ENCODE measurements at places on chromosomes 5 and 9.

DNA sequence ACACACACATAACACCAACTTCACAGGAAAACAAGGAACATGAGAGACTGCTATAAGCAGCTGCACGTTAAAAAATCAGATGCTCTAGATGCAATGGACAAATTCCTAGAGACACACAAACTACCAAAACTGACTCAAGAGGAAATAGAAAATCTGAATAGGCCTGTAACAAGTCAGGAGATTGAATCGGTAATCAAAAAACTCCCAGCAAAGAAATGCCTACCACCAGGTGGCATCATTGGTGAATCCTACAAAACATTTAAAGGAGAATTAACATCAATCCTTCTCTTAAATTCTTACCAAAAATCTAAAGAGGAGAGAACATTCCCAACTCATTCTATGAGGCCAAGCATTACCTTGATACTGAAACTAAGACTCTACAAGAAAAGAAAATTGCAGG is 54.9 kb downstream of the NDST1 start:
- no peak for DNase-seq

DNA sequence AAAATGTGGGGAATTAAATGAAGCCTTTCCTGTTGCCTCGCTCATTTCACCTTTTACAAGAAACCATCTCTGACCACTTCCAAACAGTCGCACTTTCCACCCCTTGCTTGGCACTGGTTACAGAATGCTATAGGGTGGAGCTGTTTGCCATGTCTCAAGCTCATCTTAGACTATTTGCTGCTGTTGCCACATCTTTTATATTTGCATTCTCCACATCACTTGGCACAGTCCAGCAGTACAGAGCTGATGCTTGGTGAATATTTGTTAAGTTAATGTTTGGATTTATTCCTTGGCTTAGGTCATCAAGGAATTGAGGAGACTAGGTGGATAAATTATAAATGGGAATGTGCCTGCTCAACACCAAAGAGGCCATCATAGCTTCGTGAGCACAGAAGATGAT is 53.2 kb downstream of the GNA14 start:
- DNase-seq: no peak

DNA sequence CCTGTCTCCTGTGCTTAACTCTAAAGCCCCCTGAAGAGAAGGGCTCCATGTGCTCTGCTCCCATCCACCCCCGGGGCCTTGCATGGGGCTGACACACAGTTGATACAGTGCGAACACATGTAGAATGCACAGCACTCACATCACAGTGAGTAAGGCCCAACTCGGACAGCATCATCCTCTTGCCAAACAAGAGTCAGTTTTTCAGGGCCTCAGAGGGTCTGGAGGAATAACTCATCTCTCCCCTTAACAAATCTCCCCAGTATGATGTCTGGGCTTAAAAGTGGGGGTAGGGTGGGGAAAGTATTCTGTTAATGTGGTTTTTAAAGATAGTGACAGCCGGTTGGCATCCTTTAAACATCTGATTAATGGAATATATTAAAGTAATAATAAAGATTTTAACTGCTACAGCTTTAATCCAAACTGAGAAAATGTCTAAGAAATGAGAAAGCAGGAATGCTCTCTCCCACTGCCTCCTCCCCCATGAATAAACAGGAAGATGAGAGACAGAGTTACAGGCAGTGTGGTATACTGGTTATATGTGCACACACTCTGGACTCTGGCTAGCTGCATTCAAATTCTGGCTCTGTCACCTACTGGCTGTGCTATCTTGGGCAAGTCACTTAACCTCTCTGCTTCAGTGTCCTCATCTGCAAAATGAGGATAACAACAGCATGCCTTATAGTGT is 22.5 kb downstream of the APBA1 start:
- DNase-seq: no peak

GRCh38 chr9:105244734-105245028 is 230 bp downstream of the SLC44A1 start:
- DNase-seq: no peak

DNA sequence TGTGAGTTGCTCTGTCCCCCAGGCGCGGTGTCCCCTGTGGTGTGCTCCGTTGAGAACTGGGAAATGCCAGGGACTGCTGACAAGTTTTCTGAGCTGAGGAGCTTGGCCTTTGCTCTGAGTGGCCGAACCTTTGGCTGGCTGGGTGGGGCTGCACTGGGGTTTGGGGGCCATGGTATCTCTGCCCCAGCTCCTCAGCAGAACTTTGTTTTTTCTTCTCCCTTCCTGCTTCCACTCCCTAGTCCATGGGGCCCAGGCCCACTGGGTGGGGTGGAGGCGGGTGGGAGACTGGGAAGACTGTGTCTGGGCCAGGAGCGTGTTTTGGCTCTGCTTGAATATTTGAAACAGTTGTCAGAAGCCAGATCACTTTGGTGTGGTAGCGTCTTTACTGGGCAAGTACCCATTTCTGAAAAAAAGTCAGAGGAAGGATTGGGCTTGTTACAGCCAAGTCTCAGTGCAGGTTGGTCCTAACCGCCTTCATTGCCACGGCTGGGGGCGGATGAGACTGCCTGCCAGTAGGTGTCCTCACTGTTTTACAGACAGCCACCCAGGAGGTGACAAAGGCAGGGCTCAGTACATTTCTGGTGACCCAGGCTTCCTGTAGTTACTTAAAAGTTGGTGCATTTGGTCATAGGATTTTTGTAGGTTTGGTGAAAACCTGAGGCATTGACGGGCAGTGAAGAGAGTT is 92.7 kb downstream of the DAB2IP start:
- no peak for DNase-seq

- DNase-seq: no peak
These were observed 4.4 kb upstream of the MAN1B1 start for GRCh38 chr9:137082222-137082924.

GRCh38 chr5:14441641-14442040 is 140.0 kb upstream of the OTULINL start:
- no peak for DNase-seq
